ENCODE measurements at places on chromosomes 5 and 9.

DNA sequence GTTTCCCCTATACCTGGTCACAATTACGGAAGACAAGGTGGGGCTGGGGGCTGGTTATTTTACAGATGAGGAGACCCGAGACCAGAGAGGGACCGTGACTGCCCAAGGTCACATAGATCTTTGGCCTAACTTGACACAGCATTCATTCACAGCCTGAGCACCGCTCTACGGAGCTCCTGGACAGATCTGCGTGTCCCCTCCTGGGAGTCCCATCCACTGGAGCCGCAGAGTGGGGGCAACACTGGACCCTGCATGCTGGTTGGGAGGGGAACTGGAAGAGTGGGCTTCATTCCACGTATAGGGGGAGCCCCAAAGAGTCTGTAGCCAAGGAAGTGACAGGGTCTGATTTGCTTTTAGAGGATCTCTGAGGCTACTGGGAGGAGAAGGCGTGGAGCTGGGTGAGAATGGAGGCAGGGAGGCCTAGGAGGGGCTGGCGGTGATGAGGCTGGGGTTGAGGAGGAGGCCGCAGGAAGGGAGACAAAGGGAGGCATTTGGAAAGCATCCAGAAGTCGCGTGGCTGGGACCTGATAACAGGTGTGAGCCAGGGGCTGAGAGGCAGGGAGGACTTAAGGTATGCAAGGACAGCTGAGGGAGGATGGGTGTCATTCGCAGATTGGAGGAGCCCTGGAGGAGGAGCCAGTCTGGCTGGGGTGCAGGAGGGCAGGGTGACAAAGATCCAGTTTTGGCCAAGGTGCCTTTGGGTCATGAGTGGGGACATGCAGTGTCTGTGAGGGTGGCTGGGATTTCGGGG, 64.3 kb upstream of the IER5L start:
- no peak for DNase-seq

- no peak for DNase-seq
These were observed 929.6 kb upstream of the WWC1 start for GRCh38 chr5:167361795-167362194.

GRCh38 chr5:143426437-143426991, 23.0 kb upstream of the NR3C1 start:
- no peak for DNase-seq

DNA sequence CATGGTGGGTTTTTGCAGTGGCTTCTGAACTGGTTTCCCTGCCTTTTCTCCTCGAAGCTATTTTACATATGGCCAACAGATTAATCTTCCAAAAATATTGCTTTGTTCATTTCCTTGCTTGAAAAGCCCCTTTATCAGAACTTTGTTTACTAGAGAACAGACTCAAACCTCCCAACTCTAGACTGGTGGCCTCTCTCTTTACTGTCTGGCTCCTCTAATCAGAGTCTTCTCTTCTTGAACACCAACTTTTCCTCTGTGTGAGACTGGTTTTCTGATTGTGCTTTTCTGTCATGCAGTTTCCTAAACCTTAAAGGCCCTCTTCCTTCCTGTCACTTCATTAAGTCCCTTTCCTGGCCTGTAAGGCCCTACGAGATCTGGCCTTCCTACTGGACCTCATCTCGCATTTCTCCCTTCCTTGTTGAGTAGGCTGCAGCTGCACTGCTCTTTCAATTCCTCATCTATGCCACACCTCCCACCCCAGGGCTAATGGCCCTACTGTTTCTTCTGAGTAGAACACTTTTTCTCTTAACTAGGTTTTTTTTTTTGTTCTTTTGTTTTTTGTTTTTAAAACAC, 5.7 kb downstream of the C9orf43 start:
- DNase-seq: no peak

GRCh38 chr9:106481013-106481609, 381.9 kb upstream of the ZNF462 start:
- DNase-seq: no peak

DNA sequence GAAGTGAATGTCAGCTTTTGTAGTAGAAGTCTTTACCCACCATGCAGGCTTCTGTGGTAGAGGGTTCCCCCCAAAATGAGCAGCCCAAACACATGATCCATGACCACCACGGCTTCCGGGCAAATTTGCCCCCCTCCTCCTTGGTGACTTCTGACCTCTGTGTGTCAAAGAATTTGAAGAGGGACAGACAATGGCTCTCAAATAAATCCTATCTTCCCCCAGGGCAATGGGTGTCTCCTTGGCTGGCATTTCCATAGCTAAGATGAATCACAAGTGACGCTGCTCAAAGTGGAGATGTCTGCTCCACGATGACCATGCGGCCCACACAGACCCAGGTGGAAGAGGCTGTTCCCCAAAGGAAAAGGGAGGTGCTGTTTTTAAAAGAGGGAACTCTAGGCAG, 30.2 kb upstream of the BOD1 start:
- DNase-seq: no peak

GRCh38 chr9:79395228-79395627, 176.5 kb upstream of the TLE4 start:
- DNase-seq: no peak

GRCh38 chr9:128062279-128062678, 4.8 kb downstream of the NAIF1 start:
- no peak for DNase-seq

- DNase-seq: no peak
These were observed 4.4 kb downstream of the GDNF start for GRCh38 chr5:37835380-37835973.

- DNase-seq: no peak
These were observed 22.5 kb downstream of the PPP3R2 start for GRCh38 chr9:101572316-101572715.

- no peak for DNase-seq
These were observed 264.7 kb upstream of the CCNG1 start for GRCh38 chr5:163172540-163173338.

GRCh38 chr5:90476391-90476790, 1.7 kb downstream of the POLR3G start:
- DNase-seq: no peak

DNA sequence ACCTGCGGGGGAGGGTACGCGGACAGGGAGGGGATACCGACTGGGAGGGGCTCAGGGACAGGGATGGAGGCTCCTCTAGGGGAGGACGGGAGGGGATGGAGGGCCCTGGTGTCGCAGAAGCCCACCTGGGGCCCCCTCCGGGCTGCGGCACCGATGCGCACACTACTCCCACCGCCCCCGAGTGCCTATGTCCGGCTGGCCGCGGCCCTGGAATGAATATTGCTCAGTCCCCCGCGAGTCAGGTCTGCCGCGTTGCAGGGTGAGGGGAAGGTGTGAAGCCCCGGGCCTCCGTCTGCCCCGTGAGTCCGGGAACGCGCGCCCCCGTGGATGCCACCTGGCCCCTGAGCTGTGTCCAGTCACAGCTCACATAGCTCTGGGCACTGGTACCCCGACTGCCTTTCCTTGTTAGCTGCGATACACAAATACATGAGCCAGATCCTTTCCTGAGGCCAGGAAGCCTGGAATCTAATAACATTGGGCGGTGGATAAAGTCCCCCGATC, 44.5 kb upstream of the PRSS3 start:
- no peak for DNase-seq

All from stimulated activated CD8-positive, alpha-beta memory T cell treated with anti-CD3 and anti-CD28 coated beads, Interleukin-15, amount 100 ng/mL, for 24 hours (primary cell).